Spleen (tissue), 13 donors: ENCODE measurements at places on chromosomes 11 and 22. TPM values are rescaled to one million over a fixed set of nuclear protein-coding genes. Genes with fewer than 3 reads are reported as not detected.

- no peak overlapping the region for H3K4me3 ChIP-seq
- H3K4me1 ChIP-seq: no peaks in the 10 kb centered on the region
- DNase-seq: no peak
- no peaks in the 10 kb centered on the region for H3K36me3 ChIP-seq
- no peaks in the 10 kb centered on the region for H3K27me3 ChIP-seq
Measured at GRCh38 chr11:117600234-117600783, 196.7 kb downstream of the DSCAML1 start.

- no peak overlapping the region for H3K4me3 ChIP-seq
- H3K4me1 ChIP-seq: no peaks in the 10 kb centered on the region
- DNase-seq: no peak
- no peak overlapping the region for H3K27ac ChIP-seq
- no peaks in the 10 kb centered on the region for H3K36me3 ChIP-seq
Measured at GRCh38 chr22:26367402-26368245, 61.4 kb upstream of the ASPHD2 start.

GRCh38 chr22:48782811-48783511, 1044.7 kb downstream of the BRD1 start:
- H3K27ac ChIP-seq: no peak overlapping the region
- no peaks in the 10 kb centered on the region for H3K36me3 ChIP-seq
- DNase-seq: no peak
- H3K4me3 ChIP-seq: no peak overlapping the region

GRCh38 chr11:63614136-63614671, at the start of gene PLAAT3:
TSS of gene PLAAT3 (minus strand) at chr11:63614433. CDS start at chr11:63614014, 419 bp downstream.
- H3K27ac ChIP-seq: peak within 1 kb of the TSS; percentile 82
- H3K36me3 ChIP-seq: no peaks in the 10 kb centered on the region
- H3K4me1 ChIP-seq: peaks cover 18% of the 10 kb centered on the region
- DNase-seq: peak; percentile 89
- peak within 1 kb of the TSS; percentile 75 for H3K4me3 ChIP-seq

- no peak overlapping the region for H3K4me3 ChIP-seq
- no peaks in the 10 kb centered on the region for H3K36me3 ChIP-seq
- no peak overlapping the region for H3K27ac ChIP-seq
- H3K27me3 ChIP-seq: no peaks in the 10 kb centered on the region
- DNase-seq: no peak
Measured at GRCh38 chr11:19938866-19939265, 221.4 kb downstream of the DBX1 start.

The OR8G5 gene
- total RNA-seq: not detected

- no peaks in the 10 kb centered on the region for H3K4me1 ChIP-seq
- no peak overlapping the region for H3K4me3 ChIP-seq
- H3K36me3 ChIP-seq: no peaks in the 10 kb centered on the region
- no peak for DNase-seq
- no peak overlapping the region for H3K27ac ChIP-seq
Measured at GRCh38 chr11:110805756-110806155, 93.5 kb upstream of the ARHGAP20 start.
